ENCODE measurements at places on chromosomes 5 and 9. TPM values are rescaled to one million over a fixed set of nuclear protein-coding genes. Genes with fewer than 3 reads are reported as not detected.

Gene PCDHGC4
- total RNA-seq: 6.0 TPM

Gene KIAA0825
- total RNA-seq: 7.9 TPM

Gene BARX1
- 2.9 TPM for total RNA-seq

DNA sequence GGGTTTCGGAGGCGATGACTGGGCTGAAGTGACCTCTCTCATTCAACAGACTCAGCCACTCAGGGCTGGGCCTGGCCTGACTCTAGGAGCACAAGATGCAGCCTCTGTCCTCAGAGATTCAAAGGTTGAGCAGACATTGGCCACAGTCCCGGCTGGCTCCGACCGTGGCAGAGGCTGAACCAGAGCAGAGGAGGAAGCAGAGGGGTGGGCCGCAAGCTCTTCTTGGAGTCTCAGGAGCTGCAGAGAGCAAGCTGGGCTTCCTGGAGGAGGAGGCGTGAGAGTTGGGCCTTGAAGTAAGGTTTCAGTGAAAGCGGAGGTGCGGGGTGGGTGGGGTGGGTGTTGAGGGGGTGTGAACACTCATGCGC, 37.6 kb downstream of the ALG2 start:
- no peak for DNase-seq

- DNase-seq: peak; percentile 51
These were observed 23.9 kb downstream of the IRF1 start for GRCh38 chr5:132466433-132467286.

- DNase-seq: no peak
These were observed 44.6 kb downstream of the PNPLA7 start for GRCh38 chr9:137505421-137506140.

DNA sequence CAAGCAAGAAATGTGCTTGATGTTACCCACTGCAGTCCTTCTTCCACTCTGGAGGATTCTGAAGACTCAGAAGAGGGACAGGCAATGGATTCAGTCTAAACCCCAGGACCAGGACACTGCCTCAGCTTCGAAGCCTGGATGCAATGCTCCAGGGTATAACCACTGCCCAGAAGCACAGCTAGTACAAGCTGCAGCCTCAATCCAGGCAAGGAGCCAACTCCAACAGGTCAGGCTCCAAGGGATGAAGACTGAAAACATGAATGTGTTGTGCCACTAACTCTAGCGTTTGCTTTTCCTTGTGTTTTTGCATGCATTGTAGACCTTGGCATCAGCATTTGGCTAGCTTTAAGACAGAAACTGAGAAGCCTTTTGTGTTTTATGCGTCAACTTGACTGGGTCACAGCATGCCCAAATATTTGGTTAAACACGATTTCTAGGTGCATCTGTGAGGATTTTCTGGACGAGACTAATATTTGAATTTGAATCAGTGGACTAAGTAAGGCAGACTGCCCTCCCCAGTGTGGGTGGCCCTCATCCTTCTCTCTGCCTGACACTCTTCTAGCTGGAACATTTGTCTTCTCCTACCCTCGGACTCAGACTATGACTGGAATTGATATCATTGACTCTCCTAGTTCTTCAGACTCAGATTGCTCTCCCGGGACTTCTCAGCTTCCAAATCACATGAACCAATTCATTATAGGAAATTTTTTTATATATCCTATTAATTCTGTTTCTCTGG, 20.5 kb upstream of the GPX3 start:
- DNase-seq: no peak

Measured in breast epithelium (tissue), 4 donors.